ENCODE measurements at places on chromosomes 7 and 10. TPM values are rescaled to one million over a fixed set of nuclear protein-coding genes. Genes with fewer than 3 reads are reported as not detected.

Gene HSPB1
- polyA plus RNA-seq: 201 TPM

Gene FAM25C
- polyA plus RNA-seq: not detected

Gene SLC18A3
- polyA plus RNA-seq: 19.9 TPM

Gene LRRC17
- polyA plus RNA-seq: 65.1 TPM

Gene GNG11
- polyA plus RNA-seq: 14.9 TPM

DNA sequence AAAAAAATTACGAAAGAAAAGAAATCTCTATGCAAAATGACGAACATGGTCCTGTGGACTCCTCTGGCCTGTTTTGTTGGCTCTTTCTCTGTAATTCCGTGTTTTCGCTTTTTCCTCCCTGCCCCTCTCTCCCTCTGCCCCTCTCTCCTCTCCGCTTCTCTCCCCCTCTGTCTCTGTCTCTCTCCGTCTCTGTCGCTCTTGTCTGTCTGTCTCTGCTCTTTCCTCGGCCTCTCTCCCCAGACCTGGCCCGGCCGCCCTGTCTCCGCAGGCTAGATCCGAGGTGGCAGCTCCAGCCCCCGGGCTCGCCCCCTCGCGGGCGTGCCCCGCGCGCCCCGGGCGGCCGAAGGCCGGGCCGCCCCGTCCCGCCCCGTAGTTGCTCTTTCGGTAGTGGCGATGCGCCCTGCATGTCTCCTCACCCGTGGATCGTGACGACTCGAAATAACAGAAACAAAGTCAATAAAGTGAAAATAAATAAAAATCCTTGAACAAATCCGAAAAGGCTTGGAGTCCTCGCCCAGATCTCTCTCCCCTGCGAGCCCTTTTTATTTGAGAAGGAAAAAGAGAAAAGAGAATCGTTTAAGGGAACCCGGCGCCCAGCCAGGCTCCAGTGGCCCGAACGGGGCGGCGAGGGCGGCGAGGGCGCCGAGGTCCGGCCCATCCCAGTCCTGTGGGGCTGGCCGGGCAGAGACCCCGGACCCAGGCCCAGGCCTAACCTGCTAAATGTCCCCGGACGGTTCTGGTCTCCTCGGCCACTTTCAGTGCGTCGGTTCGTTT lies 83.5 kb upstream of the SLF2 start:
- H3K27me3 ChIP-seq: peaks cover 87% of the 10 kb centered on the region
- peaks cover 10% of the 10 kb centered on the region for H3K36me3 ChIP-seq
- H3K27ac ChIP-seq: no peak overlapping the region
- peaks cover 56% of the 10 kb centered on the region for H3K4me1 ChIP-seq
- DNase-seq: peak; percentile 14

DNA sequence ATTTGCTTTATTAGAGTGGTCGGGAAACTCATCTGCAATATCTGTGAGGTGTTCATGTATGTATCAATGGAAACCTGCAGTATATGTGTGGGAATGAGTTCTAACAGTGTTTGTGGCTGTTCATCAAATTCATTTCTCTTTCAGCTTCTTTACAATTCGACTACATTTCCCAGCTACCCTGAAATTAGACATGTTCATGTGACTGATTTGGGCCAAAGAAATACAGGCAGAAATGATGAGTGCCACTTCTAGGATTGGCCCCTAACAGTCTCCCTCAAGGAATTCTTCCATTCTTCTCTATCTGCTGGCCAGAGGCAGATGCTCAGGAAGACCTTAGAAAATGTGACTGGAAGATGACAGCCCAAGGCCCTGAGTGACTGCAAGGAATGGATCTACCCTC lies 114.8 kb upstream of the WAC start:
- no peaks in the 10 kb centered on the region for H3K36me3 ChIP-seq
- no peaks in the 10 kb centered on the region for H3K27me3 ChIP-seq
- no peak for DNase-seq
- no peak overlapping the region for H3K27ac ChIP-seq

GRCh38 chr10:44291091-44291490 lies 93.8 kb downstream of the CXCL12 start:
- no peak for DNase-seq
- peaks cover 3% of the 10 kb centered on the region for H3K27me3 ChIP-seq
- no peaks in the 10 kb centered on the region for H3K36me3 ChIP-seq
- peaks cover 14% of the 10 kb centered on the region for H3K4me1 ChIP-seq

DNA sequence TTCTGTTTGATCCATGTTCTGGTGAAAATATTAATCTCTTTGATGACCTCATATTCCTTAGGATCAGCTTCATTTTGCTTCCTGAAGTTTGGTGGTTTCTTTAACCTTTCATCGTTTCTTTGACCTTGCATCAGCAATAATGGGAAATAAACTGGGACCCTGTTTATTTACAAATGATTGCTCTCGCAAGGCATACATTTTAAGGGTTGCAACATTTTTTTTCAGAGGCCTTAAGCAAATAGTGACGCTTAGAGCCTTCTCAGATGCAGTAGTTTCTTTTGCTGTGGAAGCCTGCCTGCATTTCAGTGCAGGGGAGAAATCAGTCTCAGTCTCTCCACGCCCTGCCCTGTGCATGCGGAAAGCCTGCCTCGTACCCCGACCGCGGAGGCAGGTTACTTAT lies 139.1 kb upstream of the NPS start:
- no peak for DNase-seq
- H3K27ac ChIP-seq: no peak overlapping the region
- no peaks in the 10 kb centered on the region for H3K27me3 ChIP-seq
- no peaks in the 10 kb centered on the region for H3K4me1 ChIP-seq
- peaks cover 12% of the 10 kb centered on the region for H3K36me3 ChIP-seq

DNA sequence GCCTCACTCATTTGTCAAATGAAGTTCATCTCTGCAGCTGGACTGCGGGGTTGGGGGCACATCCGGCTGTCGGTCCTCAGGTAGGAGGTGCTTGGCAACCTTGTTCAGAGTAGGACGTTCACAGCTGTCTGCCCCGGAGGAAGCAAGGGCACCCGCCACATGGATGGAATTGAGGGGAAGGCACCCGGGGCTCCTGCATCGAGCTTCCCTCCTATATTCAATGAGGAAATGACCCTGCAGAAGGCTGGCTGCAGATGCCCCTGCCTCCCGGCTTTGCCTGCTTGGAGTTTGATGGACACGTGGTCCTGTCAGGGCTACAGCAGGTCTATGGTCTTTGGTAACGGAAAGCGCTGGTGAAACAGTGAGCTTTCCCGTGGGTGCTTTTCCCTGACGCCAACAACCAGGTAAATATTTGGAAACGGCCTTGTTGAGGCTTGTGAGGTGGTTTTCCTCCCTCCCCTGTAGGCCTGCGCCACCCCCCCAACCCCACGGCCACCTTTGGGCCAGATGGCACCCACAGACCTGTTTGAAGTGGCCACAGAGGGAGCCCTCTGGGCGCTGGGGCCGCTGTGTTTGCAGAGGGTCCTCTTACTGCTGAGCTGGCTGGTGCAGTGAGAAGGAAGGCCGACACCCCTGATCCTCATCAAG lies 32.9 kb downstream of the HTRA1 start:
- H3K4me3 ChIP-seq: no peak overlapping the region
- H3K4me1 ChIP-seq: peaks cover 50% of the 10 kb centered on the region
- no peak for DNase-seq
- H3K36me3 ChIP-seq: peaks cover 18% of the 10 kb centered on the region
- no peaks in the 10 kb centered on the region for H3K27me3 ChIP-seq

DNA sequence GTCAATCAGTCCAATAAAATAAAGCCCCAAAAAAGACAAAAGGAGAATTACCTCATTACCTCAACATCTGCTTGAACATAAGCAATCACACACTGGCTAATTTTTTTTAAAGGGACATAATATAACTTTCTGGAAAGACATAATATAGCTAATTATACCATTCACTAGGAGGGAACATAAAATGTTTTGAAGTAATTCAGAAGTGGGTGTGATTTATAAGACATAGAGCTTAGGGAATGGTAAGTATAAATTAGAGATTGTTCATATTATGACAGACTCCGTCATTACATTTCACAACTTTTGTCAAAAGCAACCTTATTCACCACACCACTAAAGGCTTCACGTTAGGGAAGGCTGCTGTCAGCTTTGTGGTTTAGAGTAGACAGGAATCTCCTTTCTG lies 3.8 kb downstream of the SHTN1 start:
- no peak for DNase-seq
- no peak overlapping the region for H3K4me3 ChIP-seq
- H3K27me3 ChIP-seq: peaks cover 2% of the 10 kb centered on the region
- H3K36me3 ChIP-seq: no peaks in the 10 kb centered on the region
- H3K27ac ChIP-seq: no peak overlapping the region

DNA sequence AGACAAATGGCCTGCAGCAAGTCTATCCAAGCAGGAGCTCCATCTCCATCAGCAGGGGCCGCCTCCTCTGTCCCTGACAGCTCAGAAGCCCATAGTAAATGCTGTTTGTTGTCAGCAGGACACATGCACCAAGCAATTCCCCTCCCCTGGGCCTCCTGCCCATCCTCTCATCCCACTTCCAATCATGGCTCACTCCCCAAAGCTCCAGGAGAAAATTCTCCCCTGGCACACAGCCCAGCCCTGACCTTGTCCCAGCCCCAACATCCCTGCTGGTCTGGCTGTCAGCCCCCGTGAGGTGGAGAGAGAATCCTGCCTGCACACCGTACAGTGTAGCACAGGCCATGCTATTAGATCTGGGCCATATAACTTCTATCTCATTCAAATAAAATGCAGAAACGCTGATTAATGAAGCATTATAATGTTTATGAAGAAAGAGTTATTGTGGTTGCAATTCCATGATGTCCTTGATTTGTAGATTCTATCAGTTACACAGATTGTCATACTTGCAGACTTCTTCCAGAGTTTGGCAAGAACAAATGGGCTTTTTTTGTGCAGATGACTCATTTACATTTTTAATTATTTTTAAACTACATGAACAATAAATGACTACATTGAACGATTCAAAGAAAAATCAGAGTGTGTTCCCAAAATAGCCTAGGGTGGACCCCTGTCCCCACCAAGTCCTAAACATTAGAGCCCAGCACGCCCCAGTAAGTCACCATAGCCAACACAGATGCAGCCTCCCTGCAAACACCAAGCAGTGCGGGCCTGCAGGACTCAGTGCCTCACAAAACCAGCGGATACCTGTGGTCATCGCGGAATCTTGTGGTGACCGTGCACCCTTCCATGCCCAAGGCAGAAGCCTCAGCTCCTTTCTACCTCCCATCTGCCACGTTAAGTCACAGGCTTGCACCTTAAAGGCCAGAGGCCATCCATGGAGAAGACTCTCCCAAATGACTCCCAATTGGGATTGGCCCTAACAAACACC lies 70.1 kb downstream of the COBL start:
- no peak overlapping the region for H3K27ac ChIP-seq
- H3K27me3 ChIP-seq: peaks cover 5% of the 10 kb centered on the region
- H3K4me1 ChIP-seq: peaks cover 8% of the 10 kb centered on the region
- no peak overlapping the region for H3K4me3 ChIP-seq
- DNase-seq: no peak
